ENCODE measurements at places on chromosomes 1 and 21.

DNA sequence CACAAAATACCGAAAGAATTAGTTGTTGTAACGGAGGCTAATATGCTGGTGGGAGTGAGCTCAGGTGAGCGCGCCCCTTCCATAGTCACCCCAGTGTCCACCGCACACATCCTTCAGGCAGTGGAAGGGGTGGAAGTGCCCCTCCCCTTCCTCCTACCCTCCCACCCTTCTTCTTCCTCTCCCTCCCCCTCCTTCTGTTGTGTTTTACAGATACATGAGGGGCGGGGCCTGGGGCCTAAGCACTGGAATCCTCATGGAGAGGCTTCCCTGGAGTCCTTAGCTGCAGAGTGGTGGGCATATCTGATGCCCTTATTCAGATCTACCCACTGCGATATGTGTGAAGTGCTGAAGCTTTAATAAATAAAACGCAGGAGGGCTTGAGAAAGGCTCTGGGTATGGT, 10.3 kb upstream of the ADARB1 start:
- DNase-seq, result no peak

DNA sequence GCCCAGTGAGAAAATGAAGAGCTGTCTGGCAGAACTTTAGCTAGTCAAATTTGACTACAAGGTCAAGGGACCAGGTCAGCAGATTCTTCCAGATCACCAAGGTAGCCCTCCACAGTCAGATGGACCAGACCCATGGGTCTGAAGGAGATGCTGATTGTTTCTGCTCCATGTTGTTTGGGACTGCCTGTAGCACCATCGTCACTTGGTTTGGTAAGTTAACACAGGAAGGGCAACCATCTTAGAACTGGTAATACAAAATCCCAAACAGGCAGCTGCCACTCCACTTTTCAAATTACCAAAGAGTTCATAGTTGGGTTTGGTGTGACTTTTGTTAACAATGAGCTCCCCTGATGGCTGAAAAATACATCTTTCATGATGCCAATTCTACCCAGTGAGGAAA, 9.0 kb downstream of the ITPKB start:
- DNase-seq, result no peak

- no peak for DNase-seq
Observed at GRCh38 chr1:49026230-49026811, 249.6 kb upstream of the BEND5 start.

GRCh38 chr1:3640121-3640837, 9.6 kb downstream of the WRAP73 start:
- DNase-seq, result no peak

DNA sequence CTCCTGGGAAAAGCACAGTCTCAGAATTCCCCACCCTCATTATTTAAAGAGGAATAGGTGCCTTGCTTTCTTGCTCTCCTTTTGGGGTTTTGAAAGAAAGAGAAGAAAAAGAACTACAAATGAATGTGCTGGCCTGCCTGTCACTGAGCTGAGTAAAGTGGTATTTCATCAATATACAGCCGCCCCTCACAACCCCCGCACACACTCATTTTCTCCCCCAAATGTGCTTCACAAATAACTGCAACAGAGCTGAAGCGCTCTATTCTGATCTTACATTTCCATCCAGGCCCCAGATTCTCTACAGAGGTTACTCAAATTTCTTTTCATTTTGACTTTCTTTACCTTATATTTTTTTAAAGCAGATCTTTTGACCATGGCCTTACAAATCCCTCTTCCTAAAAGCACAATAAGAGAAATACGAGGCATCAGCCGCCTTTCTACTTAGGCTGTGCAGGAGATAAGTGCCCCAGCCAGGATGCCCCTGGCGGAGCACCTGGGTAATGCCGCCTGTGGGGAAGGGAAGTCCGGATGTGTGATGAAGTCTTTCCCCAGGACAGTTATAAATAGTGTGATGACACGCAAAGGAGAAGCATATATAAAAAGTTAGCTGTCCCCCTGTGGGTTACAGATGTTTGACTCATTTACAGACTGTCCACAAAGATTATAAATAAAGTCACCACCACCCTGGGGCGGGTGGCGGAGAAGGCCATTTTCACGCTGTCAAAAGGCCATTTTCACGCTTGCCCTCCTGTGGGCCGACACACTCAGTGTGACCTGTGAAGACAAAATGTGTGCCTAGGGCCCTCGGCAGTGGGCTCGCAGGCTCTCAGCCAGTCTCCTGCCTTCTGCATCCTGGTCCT, 6.5 kb downstream of the KCNN3 start:
- DNase-seq, result peak; percentile 56

DNA sequence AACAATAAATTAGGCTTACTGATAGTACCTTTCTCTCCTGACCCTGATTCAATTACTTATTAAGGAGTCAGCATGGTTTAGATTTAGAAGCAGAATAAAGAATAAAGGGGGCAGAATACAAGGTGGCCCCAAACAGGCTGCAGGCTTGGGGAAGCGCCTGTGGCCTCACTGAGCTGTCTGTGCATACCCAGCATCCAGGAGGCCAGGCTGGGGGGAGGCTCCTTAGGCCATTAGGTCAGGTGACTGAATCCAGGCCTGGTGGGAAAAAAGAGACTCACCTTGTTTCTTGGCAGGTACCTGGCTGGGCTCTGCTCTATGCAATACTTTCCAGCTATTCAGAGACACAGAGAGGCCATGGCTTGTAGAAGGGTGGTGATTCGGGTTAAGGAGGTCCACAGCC, 38.8 kb downstream of the PGBD5 start:
- no peak for DNase-seq

- DNase-seq, result no peak
Observed at GRCh38 chr1:117600966-117601365, 4.9 kb upstream of the TENT5C start.

- DNase-seq, result no peak
Observed at GRCh38 chr1:156492591-156493080, 7.9 kb downstream of the MEF2D start.

GRCh38 chr1:204680461-204680860, 5.1 kb downstream of the LRRN2 start:
- no peak for DNase-seq

DNA sequence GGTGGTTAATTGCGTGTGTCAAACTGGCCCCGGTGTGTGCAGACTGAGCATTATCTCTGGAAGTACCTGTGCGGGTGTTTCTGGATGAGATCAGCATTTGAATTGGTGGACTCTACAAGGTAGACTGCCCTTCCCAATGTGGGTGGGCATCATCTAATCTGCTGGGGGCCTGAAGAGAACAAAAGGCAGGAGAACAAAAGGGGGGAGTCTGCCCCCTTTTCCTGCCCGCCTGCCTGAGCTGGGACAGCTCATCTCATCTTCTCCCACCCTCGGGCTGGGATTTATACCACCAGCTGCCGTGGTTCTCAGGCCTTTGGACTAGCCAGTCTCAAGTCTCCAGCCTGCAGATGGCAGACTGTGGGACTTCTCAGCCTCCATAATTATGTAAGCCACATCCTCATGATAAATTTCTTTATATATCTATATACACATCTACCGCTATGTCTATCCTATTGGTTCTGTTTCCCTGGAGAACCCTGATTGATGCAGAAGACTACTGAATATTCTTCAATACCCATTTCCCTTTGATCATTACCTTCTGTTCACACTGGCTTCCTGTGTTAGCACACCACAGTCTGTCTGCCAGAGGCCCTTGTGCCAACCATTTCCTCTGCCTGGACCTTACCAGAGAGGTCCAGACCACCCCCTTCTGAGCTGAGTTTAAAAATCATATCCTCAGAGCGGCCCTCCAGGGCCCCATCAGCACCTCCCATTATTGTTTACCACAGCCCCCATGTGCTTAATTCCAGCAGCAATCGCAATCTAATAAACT, 25.2 kb downstream of the RCAN1 start:
- no peak for DNase-seq

- DNase-seq, result no peak
Observed at GRCh38 chr1:162087111-162087510, 17.6 kb downstream of the NOS1AP start.

- DNase-seq, result no peak
Observed at GRCh38 chr1:198179556-198179981, 22.8 kb downstream of the NEK7 start.

GRCh38 chr1:53944469-53945182, 873 bp downstream of the IFT25 start:
- peak; percentile 11 for DNase-seq

DNA sequence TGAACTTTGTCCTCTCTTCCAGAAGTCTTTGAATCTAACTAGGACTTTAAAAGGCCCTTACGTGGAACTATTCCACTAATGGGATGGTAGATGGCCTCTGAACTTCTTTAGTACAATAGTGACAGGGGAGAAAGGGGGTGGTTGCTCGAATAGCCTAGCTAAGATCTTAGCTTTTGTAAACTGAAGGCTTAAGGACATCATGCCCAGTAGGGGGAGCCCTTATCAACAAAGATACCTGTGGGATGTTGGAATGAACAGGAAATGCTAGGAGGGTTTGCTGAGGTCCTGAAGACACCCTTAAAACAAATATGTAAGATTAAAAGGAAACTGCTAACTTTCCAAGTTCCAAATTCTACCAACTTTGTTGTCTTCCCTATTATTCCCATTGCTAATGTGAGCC, 33.2 kb downstream of the NHLH2 start:
- DNase-seq, result peak; percentile 58

GRCh38 chr1:169550294-169550693, 36.0 kb downstream of the F5 start:
- DNase-seq, result no peak

- peak; percentile 62 for DNase-seq
Observed at GRCh38 chr1:212608959-212609700, 569 bp downstream of the ATF3 start.

DNA sequence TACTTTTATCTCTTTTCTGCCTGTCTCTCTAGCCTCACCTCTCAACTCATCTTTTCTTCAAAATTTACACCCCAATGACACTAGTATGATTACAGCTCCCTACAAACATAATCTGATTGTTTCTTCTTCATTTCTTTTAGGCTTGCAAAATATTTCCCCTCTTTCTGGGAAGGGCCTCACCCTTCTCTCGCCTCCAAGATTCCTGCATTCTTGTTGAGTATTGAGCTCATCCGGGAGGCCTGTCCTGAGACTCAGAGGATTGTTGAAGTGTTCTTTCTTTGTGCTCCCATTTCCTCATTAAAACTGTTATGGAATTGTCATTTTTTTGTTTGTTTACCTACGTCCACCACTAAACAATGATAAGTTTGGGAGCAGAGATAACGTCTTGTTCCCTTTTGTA, 99.1 kb upstream of the CHRM3 start:
- no peak for DNase-seq

DNA sequence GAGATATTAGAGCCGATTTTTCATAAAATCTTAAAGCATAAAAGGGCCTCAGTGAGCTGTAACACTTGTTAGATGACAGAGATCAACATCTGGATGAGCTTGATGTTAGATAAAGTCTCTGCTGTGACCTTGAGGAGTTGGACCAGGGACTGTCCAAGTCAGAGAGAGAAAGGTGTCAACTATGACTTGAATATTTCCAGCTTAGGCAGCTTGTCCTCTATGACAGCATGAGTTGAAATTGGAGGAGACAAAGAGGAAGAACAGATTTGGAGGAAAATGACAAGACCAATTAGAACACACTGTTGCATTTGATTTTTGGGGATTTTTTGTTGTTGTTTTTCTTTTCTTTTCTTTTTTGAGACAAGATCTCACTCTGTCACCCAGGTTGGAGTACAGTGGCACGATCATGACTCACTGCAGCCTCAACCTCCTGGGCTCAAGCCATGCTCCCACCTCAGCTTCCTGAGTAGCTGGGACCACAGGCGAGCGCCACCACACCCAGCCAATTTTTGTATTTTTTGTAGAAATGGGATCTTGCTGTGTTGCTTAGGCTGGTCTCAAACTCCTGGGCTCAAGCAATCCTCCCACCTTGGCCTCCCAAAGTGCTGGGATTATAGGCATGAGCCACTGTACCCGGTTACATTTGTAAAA, 35.3 kb upstream of the CLIC4 start:
- DNase-seq, result no peak

DNA sequence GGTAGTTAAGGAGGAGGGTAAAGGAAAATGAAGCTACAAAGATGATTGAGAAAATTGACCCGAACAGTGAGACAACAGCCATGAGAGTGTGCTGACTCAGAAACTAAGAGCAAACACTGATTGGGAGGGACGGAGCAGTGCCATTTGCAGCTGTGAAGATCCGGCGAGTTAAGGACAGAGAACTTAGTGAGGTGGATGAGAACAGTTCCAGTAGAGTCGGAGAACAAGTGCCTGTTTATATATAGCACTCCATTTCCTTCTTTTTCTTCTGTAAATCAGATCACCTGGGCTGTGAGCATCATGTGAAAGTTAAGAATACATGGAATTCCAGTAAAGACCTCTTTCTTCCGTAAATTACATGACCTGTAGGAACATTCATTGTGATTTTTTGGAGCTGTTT, 145.7 kb downstream of the KCNK2 start:
- DNase-seq, result no peak

- DNase-seq, result no peak
Observed at GRCh38 chr21:21406921-21407320, 408.7 kb downstream of the NCAM2 start.

- DNase-seq, result peak; percentile 99
Observed at GRCh38 chr1:156456625-156457465, 43.7 kb downstream of the MEF2D start.

- DNase-seq, result no peak
Observed at GRCh38 chr1:177632923-177633615, 336.8 kb downstream of the SEC16B start.

DNA sequence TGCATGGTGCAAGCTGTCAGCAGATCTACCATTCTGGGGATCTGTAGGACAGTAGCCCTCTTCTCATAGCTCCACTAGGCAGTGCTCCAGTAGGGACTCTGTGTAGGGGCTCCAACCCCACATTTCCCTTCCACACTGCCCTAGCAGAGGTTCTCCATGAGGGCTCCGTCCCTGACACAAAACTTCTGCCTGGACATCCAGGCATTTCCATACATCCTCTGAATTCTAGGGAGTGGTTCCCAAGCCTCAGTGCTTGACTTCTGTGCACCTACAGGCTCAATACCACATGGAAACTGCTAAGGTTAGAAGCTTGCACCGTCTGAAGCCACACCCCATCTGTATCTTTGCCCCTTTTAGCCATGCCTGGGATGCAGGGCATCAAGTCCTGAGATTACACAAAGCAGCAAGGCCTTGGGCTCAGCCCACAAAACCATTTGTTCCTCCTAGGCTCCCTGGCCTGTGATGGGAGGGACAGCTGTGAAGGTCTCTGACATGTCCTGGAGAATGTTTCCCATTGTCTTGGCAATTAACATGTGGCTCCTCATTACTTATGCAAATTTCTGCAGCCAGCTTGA, 117.0 kb upstream of the NFIA start:
- DNase-seq, result no peak

GRCh38 chr1:166172106-166172505, 5.3 kb upstream of the FAM78B start:
- DNase-seq, result no peak

GRCh38 chr1:154253671-154254070, 18.8 kb upstream of the HAX1 start:
- no peak for DNase-seq

DNA sequence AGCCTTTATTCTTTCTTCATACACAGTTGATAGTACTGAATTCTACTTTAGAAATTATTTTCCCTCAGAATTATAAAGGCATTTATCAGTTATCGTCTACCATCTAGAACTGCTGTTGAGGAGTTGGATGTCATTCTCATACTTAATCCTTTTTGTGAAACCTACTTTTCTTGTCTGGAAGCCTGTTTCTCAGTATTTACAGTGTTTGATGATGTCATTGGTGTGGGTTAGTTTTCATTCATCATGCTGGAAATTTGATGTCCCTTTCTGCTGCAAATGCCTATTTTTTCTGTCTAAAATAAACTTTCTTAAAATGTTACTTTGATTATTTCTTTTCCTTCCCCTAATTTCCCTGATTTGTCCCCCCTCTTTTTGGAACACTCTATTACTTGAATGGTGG, 22.8 kb upstream of the ZNF281 start:
- no peak for DNase-seq

GRCh38 chr1:89692601-89693521, 59.9 kb downstream of the LRRC8C start:
- no peak for DNase-seq
